ENCODE measurements at places on chromosomes 3 and 15.

- DNase-seq: no peak
These were observed 144.0 kb upstream of the NANOGP8 start for GRCh38 chr15:35229085-35229484.

DNA sequence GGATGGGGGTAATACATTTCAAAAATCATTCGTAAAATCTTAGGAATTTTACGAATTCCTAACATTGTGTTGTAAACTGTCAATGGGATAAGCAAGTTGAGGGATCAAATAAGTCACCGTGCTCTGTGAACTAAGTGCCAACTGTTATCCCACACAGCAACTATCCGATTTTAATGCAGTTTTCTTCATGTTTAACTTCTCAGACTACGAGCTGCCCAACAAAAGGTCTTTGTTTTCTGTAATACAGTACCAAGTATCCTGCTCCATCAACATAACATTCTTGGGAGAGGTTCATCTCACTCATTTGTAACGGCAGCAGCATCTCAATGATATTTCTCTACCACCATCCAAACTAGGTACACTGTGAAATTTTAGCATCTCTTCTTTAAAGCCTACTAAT lies 654.1 kb upstream of the LMCD1 start:
- DNase-seq: no peak

DNA sequence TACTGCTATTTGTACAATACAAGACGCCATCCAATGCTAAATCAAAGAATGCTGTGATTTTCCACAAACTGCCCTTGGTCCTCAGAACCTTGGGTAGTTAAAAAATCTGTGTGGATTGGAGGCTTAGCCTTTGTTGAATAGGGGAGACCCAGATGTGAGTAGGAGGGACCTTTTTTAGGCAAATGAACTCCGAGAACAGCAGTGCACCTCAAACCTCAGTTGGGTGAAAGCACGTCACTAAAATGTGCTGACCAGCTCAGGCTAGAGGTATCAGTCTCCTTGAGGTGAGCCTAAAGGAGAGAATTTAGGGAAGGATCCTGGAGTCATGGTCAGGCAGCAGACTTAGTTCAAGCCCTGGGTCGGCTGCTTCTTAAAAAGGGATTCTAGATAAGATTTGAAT lies 200.7 kb downstream of the SOX2 start:
- DNase-seq: no peak

GRCh38 chr15:85504749-85505676 lies 124.6 kb downstream of the AKAP13 start:
- no peak for DNase-seq

DNA sequence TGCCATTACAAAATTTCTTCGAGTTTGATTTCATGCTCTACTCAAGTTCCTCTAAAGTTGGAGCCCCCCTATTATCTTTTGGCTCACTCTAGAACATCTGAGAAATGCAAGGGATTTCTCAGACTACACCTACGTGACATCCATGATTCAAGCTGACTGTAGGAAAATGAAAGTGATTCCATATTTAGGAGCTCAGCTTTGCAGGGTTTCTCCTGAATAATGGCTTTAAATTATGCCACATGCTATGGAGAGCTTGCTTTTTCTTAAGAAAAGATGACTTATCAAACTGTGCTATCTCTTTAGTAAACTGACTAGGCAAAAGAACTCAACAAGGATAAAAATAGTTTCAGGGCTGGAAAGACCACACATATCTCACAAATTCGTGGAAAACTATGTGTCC lies 292.1 kb downstream of the LSAMP start:
- DNase-seq: no peak

DNA sequence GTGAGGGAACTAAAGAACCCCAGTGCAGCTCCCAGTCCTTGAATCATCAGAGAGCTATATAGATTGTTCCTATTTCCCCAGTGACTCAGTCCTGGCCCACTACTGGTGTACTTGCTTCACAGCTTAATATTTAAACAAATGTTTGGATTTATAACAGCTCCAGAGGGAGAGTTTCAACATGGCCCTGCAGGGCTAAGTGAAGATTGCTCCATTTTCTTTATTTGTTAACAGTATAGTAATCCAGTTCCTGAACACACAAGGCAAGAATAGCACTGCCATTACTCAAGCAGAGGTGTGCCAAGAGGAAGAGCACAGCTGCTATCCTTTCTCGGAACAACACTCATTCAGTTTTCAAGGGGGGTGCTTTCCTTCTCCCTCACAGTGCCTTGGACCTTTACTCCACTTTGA lies 6.5 kb downstream of the SQOR start:
- no peak for DNase-seq

- DNase-seq: no peak
These were observed 264.0 kb downstream of the TIGIT start for GRCh38 chr3:114557791-114558190.

GRCh38 chr3:174002543-174002942 lies 605.0 kb downstream of the NLGN1 start:
- DNase-seq: no peak

DNA sequence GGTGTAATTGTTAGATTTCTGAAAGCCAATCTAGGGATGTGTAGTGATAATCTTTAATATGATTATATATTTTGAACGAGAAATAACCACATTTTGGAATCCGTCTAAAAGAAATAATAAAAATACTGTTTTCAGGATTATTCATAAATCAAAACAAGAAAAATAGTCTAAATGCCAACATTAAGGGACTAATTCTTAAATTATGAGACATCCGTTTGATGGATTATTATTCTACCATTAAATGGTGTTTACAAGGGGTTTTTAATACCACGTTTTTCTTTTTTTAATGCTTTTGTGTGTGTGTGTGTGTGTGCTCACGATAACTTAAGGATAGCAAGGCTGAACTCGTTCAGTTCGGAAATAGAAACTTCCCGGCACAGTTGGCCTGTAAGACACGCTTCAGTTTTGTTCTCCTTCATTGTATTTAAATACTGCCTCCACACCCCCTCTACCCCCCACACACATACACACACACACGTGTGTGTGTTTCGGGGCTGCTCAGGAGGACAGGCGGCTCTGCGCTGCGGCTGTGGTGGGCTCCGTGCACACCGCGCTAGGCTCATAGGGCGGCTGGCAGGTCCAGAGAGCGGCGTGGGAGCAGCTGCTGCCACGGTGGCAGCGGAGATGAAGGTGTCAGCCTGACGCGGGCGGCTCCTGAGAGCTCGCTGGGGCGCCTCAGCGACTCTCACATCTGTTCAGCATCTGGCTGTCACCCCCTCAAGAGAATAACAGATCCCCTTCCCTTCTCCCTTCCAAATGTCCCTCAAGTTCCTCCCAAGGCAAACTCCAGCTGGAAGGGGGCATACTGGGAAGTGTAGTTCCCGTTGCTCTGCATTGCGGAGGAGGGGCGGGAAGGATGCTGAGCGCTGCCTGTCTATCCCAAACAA lies 23.0 kb upstream of the ANP32A start:
- peak; percentile 52 for DNase-seq

DNA sequence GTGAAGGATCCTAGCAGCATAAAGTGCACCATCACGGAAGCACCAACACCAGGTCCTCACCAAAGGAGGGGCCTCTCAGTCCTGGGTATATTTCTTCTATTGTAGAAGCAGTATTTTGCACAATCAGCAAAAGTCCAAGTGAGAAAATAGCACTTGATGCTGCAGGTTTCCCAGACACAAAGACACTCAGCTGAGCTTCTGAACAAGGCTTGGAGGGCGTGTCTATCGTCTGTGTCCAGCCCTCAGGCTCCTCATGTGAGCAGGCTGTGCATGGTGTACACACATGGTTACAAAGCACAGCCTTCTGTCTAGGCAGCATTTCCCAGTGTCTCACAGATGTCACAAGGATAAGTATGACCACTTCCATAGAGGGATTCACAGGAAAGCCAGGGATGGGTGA lies 98.3 kb upstream of the SPATA12 start:
- no peak for DNase-seq

DNA sequence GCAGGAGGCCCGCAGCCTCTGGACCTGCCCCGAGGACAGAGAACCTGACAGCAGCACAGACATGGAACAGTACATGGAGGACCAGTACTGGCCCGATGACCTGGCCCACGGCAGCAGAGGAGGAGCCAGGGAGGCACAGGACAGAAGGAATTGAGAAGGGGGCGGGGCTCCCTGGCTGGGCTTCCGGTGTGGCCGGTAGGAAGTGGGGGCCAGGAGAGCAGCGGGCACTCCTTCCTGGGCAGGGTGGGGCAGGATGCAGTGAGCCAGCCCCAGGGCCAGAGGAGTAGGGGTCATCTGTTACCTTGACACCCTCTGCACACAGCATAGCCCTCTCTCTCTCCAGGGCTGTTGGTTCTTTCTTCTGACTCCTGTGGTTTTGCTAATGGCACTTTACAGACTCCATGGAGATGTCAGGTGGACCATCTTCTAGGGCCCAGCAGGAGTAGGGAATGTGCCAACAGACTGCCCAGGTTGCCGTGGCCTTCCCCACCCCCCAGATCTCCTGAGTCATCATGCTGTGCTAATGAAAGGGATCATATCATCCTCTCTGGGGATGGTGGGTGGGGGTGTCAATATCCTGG lies 8.6 kb upstream of the ISG20 start:
- DNase-seq: no peak

GRCh38 chr3:150762662-150763121 lies 277 bp downstream of the SIAH2 start:
- no peak for DNase-seq

DNA sequence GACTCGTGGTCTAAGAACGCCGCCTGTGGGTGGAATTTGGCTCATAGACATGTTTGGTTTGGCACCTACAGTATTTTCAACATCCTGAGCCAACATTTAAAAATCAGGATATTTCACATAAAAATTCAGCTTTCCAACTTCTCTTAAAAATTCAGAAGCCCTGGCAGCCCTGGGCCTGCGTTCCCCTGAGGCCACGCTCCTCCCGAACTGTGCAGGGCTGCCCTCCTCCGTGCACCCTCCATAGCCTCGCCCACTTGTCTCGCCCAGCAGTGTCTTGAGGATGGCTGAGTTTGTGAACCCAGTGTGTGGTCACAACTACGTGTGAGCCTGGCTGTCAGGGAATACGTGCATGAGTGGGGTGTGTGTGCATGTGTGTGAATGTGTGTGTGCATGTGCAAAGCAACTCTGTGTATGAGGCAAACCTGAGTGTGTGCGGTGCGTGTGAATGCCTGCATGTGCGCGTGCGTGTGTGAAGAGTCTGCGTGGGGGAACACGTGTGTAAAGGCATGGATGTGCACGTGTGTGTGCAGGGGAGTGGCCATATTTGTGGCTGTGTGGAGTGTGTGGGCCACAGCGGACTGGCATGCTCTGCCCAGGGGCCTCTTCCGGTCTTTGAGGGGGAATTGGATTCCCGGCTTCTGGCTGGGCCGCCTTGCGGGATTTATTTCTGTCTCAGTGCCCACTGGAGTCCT lies 30.9 kb downstream of the PTH1R start:
- DNase-seq: peak; percentile 46

- no peak for DNase-seq
These were observed 928 bp downstream of the ANKRD34C start for GRCh38 chr15:79283252-79284048.

DNA sequence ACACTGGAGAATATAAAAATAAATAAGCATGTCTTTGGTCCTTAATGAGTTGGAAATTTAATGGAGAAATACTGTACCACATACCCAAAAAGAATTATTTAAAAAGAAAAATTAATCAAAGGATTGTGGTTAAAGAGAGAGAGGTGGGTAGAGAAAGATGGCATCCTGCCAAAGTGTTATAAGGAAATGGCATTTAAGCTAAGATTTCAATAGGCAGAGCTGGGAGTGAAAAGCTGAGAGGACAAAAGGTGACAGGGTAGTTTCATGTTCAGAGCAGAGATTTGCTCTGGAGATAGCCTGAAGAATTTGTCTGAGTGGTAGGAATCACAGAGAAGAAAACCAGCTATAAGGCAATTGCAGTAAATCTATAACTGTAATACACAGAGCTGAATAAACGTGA lies 181.0 kb downstream of the SI start:
- DNase-seq: no peak

DNA sequence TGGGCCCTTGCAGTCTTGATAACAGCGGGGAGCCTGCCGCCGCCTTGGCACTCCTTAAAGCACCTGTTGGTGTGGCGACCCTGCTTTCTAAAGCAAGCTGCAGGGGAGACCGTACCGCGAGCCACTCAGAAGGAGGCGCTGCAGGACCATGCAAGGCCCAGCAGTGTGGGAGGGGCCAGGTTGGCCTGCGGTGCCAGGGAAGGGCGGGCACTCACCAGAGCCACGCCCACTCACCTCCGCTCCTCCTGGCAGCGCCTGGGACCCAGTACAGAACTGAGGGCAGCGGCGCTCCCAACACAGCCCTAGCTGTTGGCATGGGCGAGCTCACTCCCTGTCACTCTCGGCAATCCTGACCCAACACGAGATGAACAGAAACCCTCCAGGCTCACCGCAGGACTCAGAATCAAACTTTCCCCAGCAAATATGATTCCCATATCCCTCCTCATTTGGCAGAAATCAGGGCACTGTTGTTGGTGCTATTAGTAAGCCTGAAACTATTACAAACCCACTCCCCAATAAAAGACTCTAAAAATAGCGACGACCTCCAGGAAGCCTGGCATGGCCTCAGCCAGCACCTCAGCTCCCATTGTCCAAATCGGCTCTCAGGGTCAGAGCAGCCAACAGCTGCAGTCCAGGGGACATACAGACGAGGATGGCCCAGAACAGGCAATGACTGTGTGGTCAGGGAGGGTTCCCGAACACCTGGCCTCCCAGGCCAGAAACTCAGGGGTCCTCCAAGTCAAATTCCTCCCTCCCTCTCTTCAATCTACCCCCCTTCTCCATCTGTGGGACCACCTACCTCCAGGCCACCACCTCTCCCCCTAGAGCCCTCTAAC lies 77.2 kb downstream of the TBC1D2B start:
- peak; percentile 91 for DNase-seq

DNA sequence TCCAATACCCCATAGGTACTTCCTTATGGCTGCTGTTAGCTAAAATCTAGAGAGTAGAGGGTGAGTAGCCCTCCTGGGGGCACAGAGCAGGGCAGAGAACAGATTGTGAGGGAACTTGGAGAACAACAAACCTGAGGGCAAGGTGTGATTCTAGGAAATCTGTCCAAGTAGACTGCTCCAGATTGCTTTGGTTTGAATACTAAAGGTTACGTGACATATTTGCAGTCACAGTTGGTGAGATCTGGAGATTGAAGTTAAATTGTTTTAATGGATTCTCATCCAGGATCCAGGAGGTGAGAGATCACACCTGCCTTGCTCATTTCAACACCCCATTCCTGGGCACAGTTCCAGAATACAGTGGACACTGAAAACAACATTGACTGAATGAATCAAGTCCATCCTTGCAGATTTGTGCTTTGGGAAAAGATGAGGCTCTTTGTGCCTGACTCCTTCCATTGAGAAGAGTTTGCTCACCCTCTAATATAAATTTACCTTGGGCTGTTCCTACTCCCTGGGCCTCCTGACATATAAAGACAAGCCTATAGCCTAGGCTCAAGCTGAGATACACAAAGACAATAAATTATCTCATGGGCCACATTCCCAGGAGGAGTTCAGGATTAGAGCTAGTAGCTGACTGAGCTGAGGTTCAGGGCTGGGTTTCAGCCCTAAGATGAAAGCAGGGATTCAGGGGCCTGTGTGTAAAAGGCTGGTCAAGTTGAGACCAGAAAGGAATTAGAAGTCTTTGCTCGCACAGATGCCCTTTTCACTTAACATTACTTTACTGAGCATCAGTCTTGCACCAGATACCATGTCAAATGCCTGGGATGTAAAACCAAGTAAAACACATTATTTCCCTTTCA lies 400.9 kb upstream of the MCTP2 start:
- DNase-seq: no peak

- no peak for DNase-seq
These were observed 157.2 kb downstream of the BBX start for GRCh38 chr3:107679921-107680320.
